ENCODE measurements at places on chromosomes 12 and 14.

- DNase-seq = no peak
Observed at GRCh38 chr14:22939684-22940083, 10.5 kb upstream of the PRMT5 start.

- DNase-seq = peak; percentile 38
Observed at GRCh38 chr14:39491134-39491571, 58.9 kb upstream of the FBXO33 start.

- DNase-seq = no peak
Observed at GRCh38 chr12:9692909-9693308, 23.4 kb downstream of the CLEC2D start.

DNA sequence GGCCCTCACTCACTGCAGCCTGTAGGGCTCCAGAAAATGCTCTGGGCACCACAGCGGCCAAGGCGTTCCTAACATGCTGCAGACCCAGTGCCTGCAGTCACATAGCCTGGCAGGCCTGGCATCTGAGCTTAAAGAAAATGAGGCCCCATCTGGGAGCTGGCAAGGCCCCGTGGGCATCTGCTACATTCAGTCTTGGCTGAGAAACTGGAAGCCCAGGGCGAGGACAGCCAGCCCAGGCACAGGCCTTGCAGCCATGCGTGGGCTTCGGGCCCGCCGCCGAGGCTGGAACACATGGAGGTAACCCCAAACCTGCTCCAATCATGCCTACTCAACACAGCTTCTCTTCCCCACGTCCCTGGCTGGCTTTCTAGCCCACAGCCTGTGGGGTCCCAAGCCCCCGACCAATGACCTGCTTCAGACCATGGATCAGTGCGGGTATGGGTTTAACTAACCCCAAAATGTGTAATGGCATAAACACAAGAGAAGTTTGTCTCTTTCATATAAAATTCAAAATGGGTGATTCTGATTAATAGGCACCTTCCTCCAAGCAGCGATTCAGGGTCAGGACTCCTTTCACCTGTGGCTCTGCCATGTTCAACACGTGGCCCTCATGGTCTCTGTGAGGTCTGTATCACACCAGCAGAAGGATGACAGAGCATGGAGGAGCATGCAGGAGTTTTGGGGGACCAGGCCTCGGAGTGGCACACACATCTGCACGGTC lies 6.4 kb downstream of the NGB start:
- no peak for DNase-seq

- DNase-seq = no peak
Observed at GRCh38 chr12:131863711-131864396, 30.6 kb upstream of the ULK1 start.

- DNase-seq = no peak
Observed at GRCh38 chr12:81815611-81816010, 56.5 kb upstream of the PPFIA2 start.

DNA sequence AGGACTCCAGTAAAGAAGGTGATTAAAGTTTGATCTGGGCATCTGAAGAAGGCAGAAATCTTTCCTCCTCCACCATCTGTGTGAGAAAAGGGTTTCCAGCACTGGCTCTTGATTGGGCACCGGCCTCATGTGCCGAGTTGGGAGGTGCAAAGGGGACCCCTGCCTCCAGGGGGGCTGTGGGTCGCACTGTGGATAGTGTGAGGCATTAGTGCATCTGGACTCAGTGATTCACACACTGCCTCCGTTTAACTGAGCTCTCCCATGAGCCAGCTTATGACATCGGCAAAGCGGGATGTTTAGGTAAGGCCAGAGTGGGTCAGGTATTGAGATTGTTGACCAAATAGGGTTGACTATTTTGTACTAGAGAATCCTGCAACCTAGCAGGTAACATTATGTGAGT lies 8.9 kb downstream of the C1S start:
- DNase-seq = no peak

GRCh38 chr12:70590051-70590450 lies 47.2 kb downstream of the PTPRB start:
- peak; percentile 82 for DNase-seq

DNA sequence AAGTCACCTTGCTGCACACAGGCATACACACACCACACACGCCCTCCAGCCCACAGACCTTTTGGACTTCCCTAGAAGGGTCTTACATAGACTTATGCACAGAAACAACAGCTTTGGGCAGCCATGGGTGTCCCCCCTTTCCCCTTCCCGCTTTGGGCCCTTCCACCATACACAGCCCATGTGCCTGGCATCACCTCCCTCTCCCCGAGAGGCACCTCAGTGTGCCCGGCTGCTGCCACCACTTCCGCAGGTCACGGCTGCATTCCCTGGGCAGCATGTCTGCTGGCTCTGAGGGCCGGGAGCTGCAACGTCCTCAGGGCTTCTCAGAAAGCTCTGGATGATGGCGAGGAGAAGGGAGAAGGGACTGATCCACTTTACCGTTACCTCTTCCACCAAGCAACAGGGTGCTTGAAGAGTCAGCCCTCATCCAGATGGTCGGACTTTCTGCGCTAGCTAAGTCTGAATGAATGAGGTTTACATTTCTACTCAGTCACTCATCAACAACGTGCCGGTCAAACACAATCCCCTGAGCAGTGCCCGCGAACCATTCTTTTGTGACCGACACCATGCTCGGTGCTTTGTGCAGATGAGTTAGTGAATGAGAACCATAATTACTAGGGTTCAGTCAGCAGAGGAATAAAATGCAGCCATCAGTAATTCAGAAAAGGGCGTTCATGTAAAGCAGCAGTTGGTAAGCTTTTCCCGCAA lies 72.2 kb upstream of the BCL11B start:
- no peak for DNase-seq

DNA sequence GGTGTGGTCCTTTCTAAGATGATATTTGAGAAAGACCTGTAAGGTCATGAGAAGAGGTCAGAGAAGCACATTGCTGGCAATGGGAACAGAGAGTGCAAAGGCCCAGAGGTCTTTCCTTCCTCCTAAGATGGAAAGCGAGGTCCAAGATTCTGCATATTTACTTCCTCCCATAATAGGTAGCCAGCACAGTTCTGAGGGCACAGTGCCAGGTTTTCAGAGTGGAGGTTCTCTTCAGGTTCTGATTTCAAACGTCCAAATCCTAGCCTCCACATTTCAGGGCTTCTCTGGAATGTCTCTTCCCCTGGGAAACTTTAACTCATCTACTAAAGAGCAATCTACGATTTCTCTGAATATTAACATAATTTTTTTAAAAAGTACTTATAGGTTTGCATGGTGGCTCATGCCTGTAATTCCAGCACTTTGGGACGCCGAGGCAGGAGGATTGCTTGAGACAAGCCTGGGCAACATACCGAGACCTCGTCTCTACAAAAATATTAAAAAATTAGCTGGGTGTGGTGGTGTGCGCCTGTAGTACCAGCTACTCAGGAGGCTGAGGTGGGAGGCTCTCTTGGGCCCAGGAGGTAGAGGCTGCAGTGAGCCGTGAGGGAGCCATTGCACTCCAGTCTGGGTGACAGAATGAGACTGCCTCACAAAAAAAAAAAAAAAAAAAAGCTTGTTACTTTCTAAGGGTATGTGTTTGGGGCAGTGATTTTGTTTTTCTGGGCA lies 526 bp upstream of the MRPL42 start:
- DNase-seq = no peak

GRCh38 chr12:12881151-12881909 lies 10.0 kb upstream of the GPRC5A start:
- DNase-seq = peak; percentile 10

- DNase-seq = no peak
Observed at GRCh38 chr14:76765461-76765931, 4.2 kb downstream of the VASH1 start.

DNA sequence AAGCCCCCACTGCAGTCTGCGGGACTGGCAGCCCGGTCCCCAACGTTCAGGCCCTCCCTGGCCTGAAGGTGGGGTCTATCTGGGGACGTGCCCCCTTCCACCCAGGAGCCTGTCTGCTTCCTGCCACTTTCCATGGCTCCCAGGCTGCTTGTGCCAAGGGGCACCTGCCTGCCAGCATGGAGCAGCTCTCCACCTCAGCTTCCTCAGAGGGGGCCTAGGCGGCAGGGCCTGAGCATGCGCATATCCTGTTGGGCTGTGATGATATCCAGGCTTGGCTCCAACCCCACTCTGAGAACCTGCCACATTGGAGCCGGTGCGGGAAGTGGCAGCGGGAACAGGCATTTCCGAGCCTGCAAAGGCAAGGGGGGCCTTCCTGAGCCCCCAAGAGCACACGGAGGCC lies 57.4 kb downstream of the FUT8 start:
- DNase-seq = no peak

- DNase-seq = no peak
Observed at GRCh38 chr14:65826946-65827345, 414.4 kb downstream of the FUT8 start.

- no peak for DNase-seq
Observed at GRCh38 chr14:97233319-97233985, 436.3 kb downstream of the VRK1 start.

DNA sequence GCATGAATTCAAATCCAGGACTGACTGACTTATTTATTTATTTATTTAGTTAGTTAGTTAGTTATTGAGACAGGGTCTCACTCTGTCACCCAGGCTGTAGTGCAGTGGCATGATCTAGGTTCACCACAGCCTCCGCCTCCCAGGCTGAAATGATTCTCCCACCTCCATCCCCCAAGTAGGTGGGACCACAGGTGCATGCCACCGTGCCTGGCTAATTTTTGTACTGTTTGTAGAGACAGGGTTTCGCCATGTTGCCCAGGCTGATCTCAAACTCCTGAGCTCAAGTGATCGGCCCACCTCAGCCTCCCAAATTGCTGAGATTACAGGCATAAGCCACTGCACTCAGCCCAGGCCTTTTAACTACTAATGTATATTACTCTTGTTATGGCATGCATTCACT lies 36.0 kb downstream of the BTG1 start:
- no peak for DNase-seq

DNA sequence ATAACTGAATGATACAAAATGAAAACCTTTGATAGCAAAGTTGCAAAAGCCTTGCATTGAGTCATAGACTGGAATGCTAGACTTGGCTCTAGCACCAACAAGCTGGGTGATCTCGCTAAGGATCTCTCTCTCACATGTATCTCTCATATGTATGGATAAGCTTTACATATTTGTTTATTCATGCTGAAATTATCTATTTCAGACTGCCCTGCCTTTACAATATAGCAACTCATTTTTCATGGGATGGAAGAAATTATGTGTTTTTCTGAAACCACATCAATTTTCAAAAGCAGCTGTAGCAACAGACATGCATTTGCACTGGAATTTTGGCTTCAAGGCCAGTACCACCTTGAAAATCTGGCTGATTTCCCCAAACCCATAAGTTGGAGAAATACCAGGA lies 11.4 kb downstream of the RERG start:
- peak; percentile 44 for DNase-seq

GRCh38 chr14:63297372-63298063 lies 21.2 kb downstream of the GPHB5 start:
- no peak for DNase-seq

GRCh38 chr12:13691598-13691997 lies 289.8 kb downstream of the GRIN2B start:
- no peak for DNase-seq

DNA sequence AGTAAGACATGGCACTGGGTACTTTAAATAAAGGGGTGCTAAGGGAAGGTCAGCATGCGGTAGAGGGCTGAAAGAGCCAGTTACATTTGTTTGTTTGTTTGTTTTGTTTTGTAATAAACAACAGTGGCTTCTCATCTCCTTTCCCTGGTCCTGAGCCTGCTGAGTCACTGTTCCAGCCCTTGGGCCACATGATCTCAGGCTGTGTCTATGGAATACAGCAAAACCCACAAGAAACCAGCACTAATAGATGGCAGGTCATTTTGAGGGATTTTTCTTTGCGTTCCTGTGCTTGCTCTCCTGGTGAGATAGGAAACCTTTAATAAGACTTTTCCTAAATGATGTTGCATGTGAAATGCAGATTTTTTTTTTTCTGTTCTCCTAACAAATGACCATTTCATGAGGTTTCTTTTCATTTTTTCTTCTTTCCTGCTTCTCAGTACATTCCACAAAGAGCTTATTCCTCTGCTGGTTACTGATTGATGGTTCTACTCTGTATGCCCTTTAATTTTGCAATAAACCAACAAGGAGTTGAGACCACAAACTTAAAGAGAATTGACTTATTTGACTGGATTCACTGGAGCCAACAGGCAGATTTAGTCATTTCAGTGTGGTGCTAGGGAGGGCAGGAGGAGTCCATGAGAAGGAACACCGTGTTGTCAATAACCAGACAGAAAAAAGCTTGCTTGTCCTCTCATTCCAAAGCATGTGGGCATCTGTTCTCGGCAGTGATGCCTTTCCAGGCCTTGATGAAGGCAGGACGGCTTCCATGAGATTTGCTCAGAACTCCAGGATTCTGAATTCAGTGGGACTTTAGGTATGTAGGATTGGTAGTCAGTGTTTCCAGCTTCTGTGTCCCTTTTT lies 459.2 kb downstream of the RAD51B start:
- DNase-seq = peak; percentile 67

- DNase-seq = no peak
Observed at GRCh38 chr14:69208666-69209065, 17.4 kb downstream of the EXD2 start.

GRCh38 chr12:3795492-3796133 lies 42.7 kb upstream of the CRACR2A start:
- no peak for DNase-seq

- peak; percentile 39 for DNase-seq
Observed at GRCh38 chr12:12896260-12896659, 4.9 kb downstream of the GPRC5A start.

- DNase-seq = no peak
Observed at GRCh38 chr14:101134161-101134631, 230.7 kb upstream of the RTL1 start.

- DNase-seq = no peak
Observed at GRCh38 chr14:56224691-56225681, 106.8 kb downstream of the PELI2 start.

- DNase-seq = no peak
Observed at GRCh38 chr12:3176754-3177153, 99.6 kb downstream of the TSPAN9 start.

DNA sequence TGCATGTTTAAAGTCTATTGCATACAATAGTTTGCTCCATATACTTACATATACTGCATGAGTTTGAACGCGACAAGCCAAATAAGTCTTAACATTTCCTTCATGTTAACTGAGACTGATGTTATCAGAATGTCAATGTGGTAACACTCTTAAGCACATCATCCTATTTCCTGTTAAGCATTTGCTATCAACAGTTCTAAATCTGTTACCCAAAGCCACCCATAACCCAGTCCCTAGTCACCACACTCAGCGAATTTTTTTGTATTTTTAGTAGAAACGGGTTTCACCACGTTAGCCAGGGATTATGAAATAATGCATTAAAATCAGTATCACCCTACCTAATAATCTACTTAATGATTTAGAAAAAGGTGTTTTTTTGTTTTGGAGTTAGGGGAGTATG lies 39.4 kb downstream of the HNRNPC start:
- DNase-seq = no peak

GRCh38 chr14:92439537-92440344 lies 73.8 kb upstream of the RIN3 start:
- DNase-seq = no peak

GRCh38 chr12:110849221-110849620 lies 2.4 kb downstream of the CCDC63 start:
- DNase-seq = no peak
